T-helper 1 cell (primary cell): ENCODE measurements at places on chromosomes 2 and 18.

DNA sequence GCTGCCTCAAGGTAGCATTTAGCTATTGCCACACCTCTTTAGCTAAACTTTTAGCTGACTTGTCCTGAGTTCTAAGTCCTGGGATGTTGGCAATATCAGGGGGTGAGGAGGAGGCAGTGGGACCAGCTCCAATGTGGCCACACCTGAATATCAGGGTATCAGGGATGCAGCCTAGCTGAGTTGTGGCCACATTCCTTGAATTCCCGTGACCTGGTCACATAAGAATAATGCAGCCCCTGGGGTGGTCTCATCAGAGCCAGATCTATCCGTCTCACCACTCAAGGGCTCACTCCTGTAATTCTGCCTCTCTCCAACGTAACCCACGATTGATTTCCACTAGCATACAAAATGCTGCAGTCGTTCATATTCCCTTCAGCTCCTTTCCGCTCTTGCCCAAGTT is 11.6 kb upstream of the TAF1B start:
- no peak for DNase-seq

DNA sequence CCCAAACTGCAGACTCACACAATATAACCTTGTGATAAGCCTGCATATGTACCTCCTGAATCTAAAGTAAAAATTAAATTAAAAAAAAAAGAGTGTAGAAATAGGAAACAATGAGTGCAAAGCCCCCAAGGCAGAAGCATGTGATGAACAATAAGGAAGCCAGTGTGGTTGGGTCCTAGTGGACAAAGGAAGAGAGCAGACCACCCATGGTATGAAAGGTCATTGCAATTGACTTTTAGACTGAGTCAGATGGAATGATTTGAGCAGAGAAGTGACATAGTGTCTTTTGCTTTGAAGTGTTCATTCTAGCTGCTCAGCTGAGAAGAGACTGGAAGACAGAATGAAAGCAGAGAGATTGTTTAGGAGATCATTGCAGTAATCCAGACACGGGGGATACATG is 417.1 kb downstream of the RAD51AP2 start:
- DNase-seq = no peak

GRCh38 chr18:13726972-13727331 is 479 bp downstream of the RNMT start:
- DNase-seq = no peak

- DNase-seq = peak; percentile 30
Measured at GRCh38 chr2:237059155-237059875, 26.4 kb upstream of the COPS8 start.

GRCh38 chr2:30436859-30437435 is 10.1 kb upstream of the LCLAT1 start:
- no peak for DNase-seq
